T-helper 1 cell treated with Interleukin-12 subunit alpha and Interleukin-12 subunit beta and Interleukin-4 antibody, amounts not matched to agents 30 ng/mL and 1 ng/mL, for 36 hours (primary cell): ENCODE measurements at places on chromosomes 7 and 10. TPM values are rescaled to one million over a fixed set of nuclear protein-coding genes. Genes with fewer than 3 reads are reported as not detected.

The HTR5A gene
- total RNA-seq: not detected in 2 replicates

The OR2A5 gene
- total RNA-seq: not detected in 2 replicates

The CRYGN gene
- not detected in 2 replicates for total RNA-seq

The GARIN1A gene
- 1.5 and 3.4 TPM in 2 replicates for total RNA-seq

The ZP3 gene
- 5.5 and 6.6 TPM in 2 replicates for total RNA-seq

The STEAP4 gene
- 0.07 TPM in 1 of 2 replicates, not detected in the other for total RNA-seq

The SPACDR gene
- total RNA-seq: 2.5 and 2.9 TPM in 2 replicates

The ENTPD1 gene
- total RNA-seq: 45.4 and 47.1 TPM in 2 replicates

The CALN1 gene
- 0.15 and 0.20 TPM in 2 replicates for total RNA-seq
